ENCODE measurements at places on chromosomes 2 and 18.

- DNase-seq = no peak
Observed at GRCh38 chr2:119574864-119575263, 30.6 kb downstream of the CFAP221 start.

DNA sequence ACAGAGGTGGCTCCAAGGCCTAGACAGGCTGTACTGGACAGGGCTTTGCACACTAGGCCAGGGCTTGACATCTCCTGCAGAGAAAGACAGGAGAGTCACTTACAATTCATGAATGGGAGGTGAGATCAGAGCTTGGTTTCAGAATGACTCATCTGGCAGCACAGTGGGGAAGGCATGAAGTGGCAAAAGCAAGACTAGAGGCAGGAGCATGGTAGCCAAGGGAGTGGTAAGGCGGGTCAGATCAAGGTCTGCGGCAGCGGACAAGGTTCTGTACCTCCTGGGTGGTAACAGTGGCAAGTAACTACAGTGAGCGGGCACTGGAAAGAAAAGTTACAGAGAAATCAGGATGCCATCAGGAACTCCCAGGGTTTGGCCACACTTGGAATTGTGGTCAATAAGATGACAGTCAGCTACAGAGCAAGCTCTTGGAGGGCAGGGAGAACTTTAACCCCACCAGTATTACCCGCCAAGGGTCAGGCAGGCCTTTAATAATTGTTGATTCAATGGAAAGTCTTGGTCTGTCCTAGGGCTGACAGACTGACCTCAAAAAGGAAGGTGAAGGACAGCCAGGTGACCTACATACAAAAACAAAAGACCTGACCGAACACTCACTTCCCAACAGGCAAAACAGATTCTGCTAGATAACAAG is 5.7 kb downstream of the MCFD2 start:
- no peak for DNase-seq

DNA sequence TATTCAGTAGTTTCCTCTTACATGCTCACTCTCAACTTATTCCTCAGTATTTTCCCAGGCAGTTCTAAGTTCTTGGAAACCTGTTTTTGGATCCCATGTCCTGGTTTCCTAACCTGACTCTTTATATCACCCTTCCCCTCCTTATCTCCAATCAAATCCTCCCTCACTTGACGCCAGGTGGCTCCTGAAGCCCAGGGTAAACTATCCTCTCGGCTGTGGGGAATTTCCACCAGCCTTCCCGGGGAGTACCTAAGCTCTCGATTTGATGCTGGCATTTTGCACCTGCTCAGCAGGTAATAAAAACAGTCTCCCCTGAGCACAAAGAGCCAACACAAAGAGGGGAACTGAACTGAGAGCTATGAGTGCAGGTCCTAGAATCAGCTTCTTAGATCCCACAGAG is 538.0 kb downstream of the SLC4A3 start:
- DNase-seq = no peak

DNA sequence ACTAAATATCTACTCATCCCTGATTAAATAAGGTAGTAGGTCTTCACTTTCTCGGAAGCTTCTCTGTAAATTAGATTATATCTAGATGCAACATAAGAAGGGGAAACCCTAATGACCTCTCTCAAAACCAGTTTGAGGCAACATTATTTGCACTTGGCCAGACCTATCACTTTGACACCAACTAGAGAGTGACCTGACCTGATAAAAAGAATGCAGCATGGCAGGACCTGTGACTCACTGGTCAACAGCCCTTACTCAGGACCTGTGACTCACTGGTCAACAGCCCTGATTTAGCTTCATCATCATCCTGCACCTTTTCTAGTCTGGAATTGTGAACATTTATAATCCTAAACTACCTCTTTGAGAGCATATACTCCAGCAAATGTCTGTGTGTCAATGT is 1957.7 kb upstream of the CELF4 start:
- no peak for DNase-seq

- no peak for DNase-seq
Observed at GRCh38 chr2:11872948-11873269, 126.5 kb downstream of the LPIN1 start.

- no peak for DNase-seq
Observed at GRCh38 chr2:3442185-3442584, 62.7 kb downstream of the TRAPPC12 start.

- no peak for DNase-seq
Observed at GRCh38 chr2:111231532-111232252, 111.0 kb downstream of the BCL2L11 start.

- DNase-seq = no peak
Observed at GRCh38 chr2:104332731-104333130, 521.2 kb upstream of the POU3F3 start.

DNA sequence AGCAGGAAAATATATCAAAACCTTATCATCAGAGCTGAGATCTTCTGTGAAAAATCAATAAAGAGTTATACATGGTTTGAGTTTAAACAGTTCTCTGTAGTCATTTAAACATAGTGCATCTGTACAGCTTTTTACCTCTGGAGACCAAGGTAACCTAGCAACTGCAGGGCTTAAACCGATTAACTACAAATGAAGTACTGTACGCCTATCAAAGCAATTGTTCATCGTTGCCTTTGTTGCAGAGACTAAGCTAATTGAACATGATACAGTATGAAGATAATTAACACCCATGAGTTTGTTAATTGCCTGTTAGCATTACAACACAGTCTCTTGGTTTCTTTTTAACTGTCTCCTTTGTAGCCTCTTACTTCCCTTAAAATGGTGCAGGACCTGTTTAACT is 147.9 kb downstream of the LNPK start:
- no peak for DNase-seq

DNA sequence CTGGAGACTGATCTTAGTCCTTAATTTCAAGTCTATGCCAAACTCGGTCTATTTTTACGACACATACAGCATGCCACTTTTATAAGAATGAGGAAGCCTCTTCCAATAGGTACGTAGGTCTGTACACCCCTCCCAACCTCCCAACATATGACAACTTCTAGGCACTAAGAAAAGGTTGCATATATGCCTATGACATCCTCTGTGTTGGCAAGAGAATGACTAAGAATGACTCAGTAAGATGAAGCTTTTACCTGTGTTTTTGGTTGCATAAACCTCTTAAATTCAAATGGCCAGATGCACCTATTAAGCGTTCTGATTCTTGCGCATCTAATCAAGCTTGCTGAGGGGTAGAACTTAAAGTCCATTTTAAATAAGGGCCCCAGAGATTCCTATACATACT is 586.4 kb upstream of the ZEB2 start:
- DNase-seq = no peak

All from CD4-positive, alpha-beta T cell treated with Interleukin-1 beta for 1 hour (primary cell).